ENCODE measurements at places on chromosomes 2 and 18.

GRCh38 chr2:10668402-10669012, 21.3 kb downstream of the NOL10 start:
- H3K36me3 ChIP-seq: peaks cover 53% of the 10 kb centered on the region
- peak; percentile 20 for DNase-seq
- no peaks in the 10 kb centered on the region for H3K4me1 ChIP-seq

- DNase-seq: no peak
- no peaks in the 10 kb centered on the region for H3K4me1 ChIP-seq
- no peak overlapping the region for H3K4me3 ChIP-seq
- H3K36me3 ChIP-seq: peaks cover 88% of the 10 kb centered on the region
- no peaks in the 10 kb centered on the region for H3K27me3 ChIP-seq
These were observed 18.8 kb downstream of the COQ10B start for GRCh38 chr2:197472166-197472565.

DNA sequence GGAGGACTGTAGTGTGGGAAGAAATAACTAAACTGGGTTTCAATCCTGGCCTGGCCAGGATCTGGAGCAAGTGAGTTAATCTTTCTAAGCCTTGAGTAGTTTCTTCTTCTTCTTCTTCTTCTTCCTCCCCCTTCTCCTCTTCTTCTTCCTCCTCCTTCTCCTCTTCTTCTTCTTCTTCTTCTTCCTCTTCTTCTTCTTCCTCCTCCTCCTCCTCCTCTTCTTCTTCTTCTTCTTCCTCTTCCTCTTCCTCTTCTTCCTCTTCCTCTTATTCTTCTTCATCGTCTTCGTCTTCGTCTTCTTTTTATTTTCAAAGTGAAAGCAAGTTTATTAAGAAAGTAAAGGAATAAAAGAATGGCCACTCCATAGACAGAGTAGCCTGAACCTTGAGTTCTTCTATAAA, 6.5 kb upstream of the IL1RN start:
- H3K27me3 ChIP-seq: peaks cover 19% of the 10 kb centered on the region
- no peaks in the 10 kb centered on the region for H3K36me3 ChIP-seq
- H3K4me1 ChIP-seq: no peaks in the 10 kb centered on the region
- no peak overlapping the region for H3K4me3 ChIP-seq
- DNase-seq: no peak
- no peak overlapping the region for H3K27ac ChIP-seq

- no peak overlapping the region for H3K4me3 ChIP-seq
- no peak overlapping the region for H3K27ac ChIP-seq
- DNase-seq: no peak
These were observed 24.0 kb downstream of the RTN4 start for GRCh38 chr2:55026202-55026601.

- H3K4me1 ChIP-seq: 0 out of 2 replicates have a peak, but pooled peaks cover 4% of the 10 kb centered on the region
- H3K27ac ChIP-seq: no peak overlapping the region
- DNase-seq: no peak
- H3K4me3 ChIP-seq: no peak overlapping the region
- peaks cover 23% of the 10 kb centered on the region for H3K27me3 ChIP-seq
These were observed 56.0 kb downstream of the SERPINB7 start for GRCh38 chr18:63831080-63831788.

Data from DND-41 (cell line).